ENCODE measurements at places on chromosomes 4 and X. TPM values are rescaled to one million over a fixed set of nuclear protein-coding genes. Genes with fewer than 3 reads are reported as not detected.

EDNRA gene
- total RNA-seq, result 5.1 TPM

NDUFC1 gene
- total RNA-seq, result 83.2 TPM

NXF2B gene
- total RNA-seq, result not detected

TIGD4 gene
- total RNA-seq, result 0.18 TPM

Measured in foreskin keratinocyte (primary cell).